ENCODE measurements at places on chromosomes 12 and 14. TPM values are rescaled to one million over a fixed set of nuclear protein-coding genes. Genes with fewer than 3 reads are reported as not detected.

Gene ENDOU
- polyA plus RNA-seq = 0.42 TPM

GRCh38 chr14:43706900-43707299 lies 800.2 kb downstream of the FSCB start:
- DNase-seq = no peak

GRCh38 chr14:51188566-51189185 lies 51.4 kb upstream of the TMX1 start:
- DNase-seq = no peak

DNA sequence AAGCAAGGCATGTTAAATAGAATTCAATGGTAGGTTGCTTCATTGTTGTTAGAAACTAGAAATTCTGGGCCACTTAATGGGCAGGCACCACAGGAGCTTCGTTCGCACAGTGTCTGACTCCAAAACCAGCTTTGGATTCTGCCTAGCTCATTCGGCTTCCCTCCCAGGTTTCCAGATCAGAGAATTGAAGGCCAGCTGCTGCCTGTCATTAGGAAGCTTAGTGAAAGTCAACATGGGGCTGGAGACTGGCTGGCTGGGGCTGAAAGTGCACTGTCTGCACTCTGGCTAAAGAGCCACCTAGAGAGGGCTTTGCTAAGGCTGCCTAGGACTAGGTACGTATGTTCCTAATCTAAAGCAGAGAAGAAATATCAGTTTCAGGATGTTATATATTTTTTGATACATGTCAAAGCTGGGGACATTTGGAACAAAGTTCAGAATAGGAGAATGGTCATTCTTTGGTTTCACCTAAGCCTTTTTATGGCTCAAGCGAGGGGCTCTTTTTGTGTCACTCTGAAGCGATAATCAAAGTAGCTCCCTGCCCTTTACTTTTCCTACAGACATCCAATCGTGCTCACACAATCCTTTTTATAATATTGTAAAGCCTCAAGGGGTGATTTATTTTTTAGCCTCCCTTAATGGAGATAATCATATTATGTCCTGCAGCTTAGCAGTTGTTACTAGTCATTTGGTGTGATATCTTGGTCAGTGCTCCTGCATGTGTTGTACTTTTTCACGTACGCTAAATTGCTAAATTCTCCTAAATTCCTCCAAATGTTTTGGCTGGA lies 238.5 kb upstream of the NAV3 start:
- no peak for DNase-seq

DNA sequence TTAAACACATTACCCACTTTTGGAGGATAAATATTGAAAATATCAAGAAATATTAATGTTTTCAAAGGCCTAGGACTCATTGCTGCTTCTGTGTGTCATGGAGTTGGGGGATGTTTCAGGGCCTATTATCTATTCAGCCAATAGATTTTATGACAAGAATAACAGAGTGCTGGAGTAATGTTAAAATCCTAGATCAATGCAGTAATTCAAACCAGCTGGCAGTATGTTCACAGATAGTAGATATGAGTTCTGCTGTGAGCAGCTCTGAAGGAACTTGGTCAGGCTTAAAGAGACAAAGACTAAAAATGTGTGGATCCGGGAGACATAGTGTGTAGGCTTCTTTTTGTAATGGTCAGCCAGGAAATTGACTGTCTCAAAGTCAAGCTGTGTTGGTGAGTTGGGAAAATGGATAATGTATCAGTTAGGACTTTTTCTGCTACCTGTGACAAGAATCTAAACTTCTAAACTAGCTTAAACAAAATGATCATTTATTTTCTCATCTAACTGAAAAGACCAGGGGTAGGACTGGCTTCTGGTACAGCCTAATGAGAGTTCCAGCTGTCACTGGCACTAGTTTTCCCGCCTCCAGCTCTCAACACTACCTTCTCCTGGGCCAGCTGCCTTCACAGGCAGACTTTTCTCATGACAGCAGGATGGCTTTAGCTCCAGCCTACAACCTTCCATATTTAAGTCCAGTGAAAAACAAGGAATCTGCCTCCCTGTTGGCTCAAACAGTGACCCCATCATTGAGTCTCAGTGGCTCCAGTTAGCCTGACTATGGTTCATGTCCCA lies 16.3 kb upstream of the POLR3B start:
- DNase-seq = no peak
